H4 (cell line): ENCODE measurements at places on chromosomes 7 and 10.

GRCh38 chr7:136845899-136846465 is 22.5 kb upstream of the CHRM2 start:
- no peak for DNase-seq

DNA sequence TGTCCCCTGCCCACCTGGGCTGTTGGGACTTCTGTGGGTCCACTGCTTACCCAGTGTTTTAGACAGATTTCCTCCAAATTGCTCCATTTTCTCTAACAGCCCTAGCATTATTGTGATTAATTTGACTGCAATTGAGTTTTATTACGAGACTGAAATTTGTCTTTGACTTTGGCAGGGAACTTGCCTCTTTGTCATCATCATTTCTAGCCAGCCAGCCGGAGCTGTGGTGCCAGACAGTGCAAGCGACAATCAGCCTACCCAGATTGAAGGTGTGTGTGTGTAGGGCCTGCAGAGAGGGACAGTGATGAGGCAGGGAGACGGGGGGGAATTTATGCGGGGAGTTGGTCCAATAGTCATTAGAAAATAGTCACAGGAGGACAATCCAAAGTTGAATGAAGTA is 743.0 kb downstream of the NRG3 start:
- no peak for DNase-seq

DNA sequence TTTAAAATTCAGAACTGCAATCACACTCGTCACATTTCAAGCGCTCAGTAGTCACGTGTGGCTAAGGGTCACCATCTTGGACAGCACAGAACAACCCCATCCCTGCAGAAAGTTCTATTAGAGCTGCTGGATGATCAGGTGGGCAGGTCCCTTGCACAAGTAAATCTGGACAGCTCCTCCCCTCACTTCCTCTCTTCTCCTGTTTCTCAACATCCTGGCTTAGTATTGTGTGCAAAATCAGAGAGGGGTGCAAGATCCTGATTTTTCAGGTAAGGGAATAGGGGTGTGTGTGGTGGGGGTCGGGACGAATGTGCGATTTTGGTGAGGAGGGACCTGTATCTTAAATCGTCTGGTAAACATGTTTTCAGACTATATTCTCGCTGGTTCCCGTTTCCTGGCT is at the start of gene GIMAP4:
TSS of gene GIMAP4 (plus strand) at position 222 of the 400 bp plus-strand sequence. CDS start 2,512 bp downstream, outside the sequence.
- no peak for DNase-seq

DNA sequence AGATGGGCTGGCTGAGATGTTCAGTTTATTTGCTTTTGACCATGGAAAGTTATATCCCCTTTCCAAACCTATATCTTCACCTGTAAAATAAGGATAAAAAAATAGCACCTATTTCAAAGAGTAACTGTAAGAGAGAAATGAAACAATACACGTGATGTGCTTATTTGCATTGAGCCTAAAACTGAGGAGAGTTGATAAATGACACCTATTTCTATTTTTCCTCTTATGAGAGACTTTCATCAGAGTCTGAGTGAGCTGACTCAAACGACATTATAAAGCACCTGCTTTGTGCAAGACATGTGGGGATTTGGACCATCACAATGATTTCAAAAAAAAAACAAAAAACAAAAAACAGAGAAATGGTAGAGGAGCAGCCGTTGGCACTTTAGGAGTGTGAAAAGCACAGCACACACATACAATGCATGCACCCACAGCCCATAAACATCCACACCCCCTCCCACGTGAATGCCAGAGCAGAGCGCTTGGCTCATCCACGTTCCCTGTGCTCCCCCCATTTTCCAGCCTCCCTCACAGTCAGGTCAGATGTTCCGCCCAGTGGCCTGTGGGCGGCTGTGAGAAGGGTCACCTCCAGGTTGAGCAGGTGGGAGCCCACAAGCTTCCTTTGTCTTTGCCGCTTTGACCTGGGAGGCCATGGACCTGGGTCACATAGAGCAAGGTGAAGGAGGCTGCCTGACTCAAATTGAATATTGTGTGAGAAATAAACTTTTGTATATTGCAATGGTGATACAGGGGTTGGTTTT is 253.2 kb upstream of the ZNF32 start:
- DNase-seq: no peak

DNA sequence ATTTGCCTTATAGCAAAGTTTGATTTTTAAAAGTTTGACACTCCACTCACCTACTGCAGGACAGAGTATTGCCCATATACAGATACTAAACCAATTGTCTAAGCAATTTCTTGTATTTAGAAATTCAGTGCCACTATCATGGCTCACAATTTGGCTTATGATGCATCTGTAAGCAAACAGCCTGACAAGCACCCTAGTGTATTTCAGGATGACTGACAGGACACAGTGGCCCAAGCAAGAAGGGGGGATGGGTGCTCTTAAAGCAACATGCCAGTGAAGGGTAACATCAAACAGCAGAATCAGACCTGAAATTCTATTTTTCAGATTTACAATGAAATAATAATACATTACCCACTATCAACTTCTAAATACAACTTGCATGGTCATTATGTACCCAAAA is 30.5 kb downstream of the CTNNA3 start:
- DNase-seq: no peak

DNA sequence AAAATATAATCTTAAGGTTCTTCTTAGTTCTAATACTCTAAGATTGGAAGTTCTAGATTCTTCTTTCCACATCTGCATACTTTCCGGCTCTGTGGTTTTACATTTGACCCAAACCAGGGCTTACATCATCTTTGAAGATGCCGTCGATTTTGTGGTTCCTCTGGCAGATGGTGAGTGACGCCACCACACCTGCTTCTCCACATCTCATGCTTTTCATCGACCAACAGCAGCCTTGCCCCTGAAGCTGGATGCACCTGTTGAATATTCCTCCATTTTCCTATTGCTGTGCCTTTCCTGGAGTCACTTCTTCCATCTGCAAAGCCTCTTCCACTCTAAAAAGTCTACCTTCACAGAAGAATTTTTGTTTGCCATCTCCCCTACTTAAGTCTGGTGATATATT is 121.3 kb downstream of the PRKCQ start:
- no peak for DNase-seq

- DNase-seq: peak; percentile 25
Observed at GRCh38 chr10:24209946-24210491, 1.1 kb downstream of the KIAA1217 start.

- DNase-seq: no peak
Observed at GRCh38 chr7:113122744-113123143, 4.4 kb upstream of the SMIM30 start.

DNA sequence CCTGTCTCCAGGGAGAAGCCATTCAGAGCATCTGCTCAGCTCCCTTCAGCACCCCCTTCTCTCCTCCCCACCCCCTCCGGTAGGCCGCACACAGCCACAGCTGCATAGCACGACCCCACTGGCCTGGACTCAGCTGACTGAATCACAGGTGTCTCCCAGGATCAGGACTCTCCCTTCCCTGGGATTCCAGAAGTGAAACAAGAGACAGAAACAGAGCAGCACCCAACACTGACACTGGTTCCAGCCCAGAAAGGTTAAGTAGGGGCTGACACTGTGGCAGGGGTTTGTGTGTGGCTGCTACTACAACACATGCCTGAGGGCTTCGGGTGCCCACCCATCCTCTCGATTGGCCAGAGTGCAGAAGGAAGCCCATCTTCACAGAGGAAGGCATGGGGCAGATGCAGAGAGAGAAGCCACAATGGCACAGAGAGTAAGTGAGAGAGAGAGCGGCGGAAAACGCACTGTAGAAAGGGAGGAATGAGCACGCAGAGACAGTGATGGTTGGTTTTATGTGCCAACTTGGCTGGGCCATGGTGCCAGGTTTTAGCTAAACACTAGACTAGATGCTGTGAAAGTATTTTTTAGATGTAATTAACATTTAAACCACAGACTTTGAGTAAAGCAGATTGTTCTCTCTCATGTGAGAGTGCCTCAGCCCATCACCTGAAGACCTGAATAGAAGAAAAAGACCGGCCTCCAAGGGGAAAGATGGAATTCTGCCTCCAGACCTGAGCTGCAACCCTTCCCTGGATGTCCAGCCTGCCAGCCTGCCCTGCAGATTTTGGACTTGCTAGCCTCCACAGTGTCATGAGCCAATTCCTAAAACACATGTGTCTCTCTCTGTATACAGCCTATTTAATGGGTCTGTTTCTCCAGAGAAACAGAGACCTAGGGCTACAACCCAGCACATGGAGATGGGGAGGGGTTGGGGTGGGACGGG is 107.5 kb downstream of the GRB10 start:
- DNase-seq: no peak

GRCh38 chr7:55033236-55033846 is 14.5 kb downstream of the EGFR start:
- no peak for DNase-seq

- no peak for DNase-seq
Observed at GRCh38 chr10:70682920-70683600, 10.8 kb downstream of the ADAMTS14 start.

- DNase-seq: no peak
Observed at GRCh38 chr7:81666209-81666608, 103.6 kb downstream of the HGF start.

DNA sequence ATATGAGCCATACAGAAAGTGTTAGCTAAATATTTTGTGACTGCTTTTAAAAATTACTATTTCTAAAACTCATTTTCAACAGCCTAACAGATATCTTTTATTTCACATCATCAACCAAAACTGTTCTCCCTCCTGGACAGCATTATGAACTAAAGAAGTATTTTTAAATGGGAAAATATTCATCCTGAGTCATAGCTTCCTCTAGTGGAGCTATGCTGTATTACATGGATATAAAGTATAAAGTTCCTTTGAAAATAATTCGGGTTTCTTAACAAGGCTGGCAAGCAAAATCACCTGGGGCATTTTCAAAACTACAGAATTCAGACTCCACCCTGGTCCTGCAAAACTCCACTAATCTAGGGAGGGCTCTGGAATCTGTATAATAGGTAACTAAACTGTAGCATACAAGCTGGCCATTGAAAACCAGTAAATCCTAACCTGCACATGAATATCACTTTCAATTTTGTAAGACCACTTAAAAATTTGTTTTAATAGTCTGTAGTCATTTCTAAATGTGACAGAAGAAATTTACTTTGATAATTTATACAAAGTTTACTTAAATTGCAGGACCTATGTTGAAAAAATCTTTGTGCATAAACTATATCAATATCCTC is 53.5 kb downstream of the SCIN start:
- DNase-seq: peak; percentile 61
